Activated CD8-positive, alpha-beta memory T cell treated with anti-CD3 and anti-CD28 coated beads for 24 hours (primary cell): ENCODE measurements at places on chromosomes 11 and 22.

- no peak for DNase-seq
These were observed 127.0 kb downstream of the COMMD9 start for GRCh38 chr11:36162006-36162882.

- no peak for DNase-seq
These were observed 15.5 kb upstream of the GRK3 start for GRCh38 chr22:25548866-25549464.

DNA sequence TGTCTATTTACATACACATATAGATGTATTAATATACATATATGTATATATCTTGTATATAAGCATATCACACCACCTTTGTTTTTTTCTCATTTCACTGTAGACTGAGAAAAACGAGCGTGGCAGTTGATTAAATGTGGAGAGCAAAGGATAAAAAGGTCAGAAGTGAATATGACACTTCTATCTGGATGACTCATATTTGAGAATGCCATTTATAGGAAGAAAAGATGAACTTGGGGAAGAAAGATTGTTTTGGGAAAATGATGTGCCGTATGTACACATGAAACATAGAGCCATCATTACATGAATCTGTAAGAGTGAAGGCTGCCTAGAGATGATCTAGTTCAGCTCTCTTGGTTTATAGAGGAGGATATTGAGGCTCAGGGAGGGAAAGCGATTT, 28.7 kb downstream of the AMOTL1 start:
- no peak for DNase-seq

- DNase-seq, result peak; percentile 77
These were observed 3.2 kb downstream of the CARNS1 start for GRCh38 chr11:67418476-67419281.

DNA sequence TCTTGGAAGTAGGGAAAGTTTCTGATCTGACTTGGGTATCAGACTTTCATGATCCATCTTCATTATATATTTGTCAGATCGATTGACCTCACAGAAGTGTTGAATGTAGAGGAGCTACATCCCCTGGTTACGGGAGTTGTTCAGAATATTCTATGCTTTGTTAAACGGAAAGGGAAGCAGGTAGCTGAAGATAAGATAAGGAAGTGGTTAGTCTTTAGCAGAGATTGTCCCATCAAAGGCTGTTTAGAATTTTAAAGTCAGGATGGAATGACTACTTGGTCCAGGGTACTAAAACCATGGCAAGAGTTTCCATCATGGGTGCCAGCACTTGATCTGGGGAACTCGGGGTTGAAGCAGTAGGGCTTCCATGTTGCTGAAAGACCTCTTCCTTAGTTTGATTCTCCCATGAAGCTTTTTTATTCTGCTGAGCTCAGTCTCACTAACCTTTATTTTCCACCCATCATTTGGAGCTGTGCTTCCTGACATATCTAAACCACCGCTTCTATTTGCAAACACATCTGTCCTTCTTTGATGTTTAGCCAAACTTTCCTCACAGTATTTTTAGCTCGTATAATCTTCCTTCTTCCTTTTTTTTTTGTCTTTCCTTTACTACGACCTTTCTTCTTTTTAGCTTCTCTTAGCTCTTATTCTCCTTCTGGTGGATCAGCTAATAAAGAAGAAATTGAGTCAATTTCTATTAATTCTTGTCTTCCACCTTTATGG, 4.0 kb upstream of the C22orf31 start:
- DNase-seq, result no peak

DNA sequence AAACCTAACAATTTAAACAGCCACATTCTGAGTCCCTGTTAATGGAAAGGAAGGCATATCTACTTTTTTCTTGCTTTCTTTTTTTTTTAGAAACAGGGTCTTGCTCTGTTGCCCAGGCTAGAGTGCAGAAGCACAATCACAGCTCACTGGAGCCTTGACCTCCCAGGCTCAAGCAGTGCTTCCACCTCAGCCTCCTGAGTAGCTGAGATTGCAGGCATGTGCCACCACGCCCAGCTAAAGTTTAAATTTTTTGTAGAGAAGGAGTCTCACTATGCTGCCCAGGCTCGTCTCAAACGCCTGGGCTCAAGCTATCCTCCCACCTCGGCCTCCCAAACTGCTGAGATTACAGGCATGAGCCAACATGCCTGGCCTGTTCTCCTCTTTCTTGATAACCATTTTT, 25.4 kb downstream of the ARFGAP3 start:
- DNase-seq, result no peak

DNA sequence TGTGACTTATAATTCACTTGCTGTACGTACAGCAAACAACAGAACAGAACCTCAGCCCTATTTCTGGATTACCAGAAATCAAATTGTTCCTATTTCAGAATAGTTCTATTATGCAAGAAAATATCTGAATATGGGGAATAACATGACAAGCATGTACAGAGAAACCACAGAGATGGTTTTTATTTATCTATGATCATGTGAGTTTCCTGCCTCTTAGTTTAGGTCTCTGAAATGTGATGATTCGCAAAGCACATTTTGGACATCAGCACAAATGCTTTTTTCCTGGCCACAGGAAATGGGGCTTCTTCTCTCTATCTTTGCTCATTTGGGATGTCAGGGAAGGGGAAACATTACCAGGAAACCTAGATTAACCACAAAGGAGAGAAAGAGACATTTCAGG, 266.7 kb upstream of the CTSC start:
- DNase-seq, result no peak
